ENCODE measurements at places on chromosomes 1 and 21.

GRCh38 chr1:228478912-228479711 is 8.1 kb upstream of the RNF187 start:
- no peak for DNase-seq

DNA sequence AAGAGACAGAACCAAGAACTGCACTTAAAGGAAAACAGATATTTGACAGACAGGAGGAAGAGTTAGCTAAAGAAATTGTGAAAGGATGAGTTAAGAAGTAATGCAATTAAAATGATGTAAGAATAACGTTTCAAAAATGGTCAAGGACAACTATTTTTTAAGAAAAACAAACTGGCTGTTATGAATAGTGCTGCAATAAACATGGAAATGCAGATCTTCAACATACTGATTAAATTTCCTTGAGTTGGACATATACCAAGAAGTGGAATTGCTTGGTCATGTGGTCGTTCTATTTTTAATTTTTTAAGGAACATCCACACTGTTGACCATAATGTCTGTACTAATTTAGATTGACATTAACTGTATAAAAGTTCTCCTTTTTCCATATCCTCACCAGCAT is 23.1 kb upstream of the PHTF1 start:
- DNase-seq = no peak

- no peak for DNase-seq
These were observed 10.4 kb downstream of the MYOG start for GRCh38 chr1:203075236-203076030.

- no peak for DNase-seq
These were observed 13.2 kb upstream of the CSF1 start for GRCh38 chr1:109897259-109897955.

GRCh38 chr21:36688324-36688723 is 10.6 kb upstream of the SIM2 start:
- DNase-seq = no peak

GRCh38 chr1:33211972-33212371 is 30.1 kb upstream of the TRIM62 start:
- no peak for DNase-seq

DNA sequence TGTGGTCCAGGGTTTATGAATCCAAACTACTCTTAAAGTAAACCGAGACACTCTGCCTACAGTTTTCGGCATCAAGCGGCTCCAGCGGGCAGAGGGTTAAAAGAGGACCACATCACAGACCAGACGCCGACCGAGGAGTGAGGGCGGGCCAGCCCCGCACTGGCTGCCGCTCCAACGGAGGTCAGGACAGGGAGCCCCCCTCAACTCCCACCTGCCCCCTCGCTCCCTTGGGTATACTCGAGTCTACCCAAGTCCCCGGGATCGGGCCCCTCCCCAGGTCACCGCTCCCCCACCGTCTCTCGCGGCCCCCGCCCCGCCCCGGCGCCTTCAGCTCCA is 312 bp downstream of the ARNT start:
- no peak for DNase-seq

- no peak for DNase-seq
These were observed 310.1 kb downstream of the PAPPA2 start for GRCh38 chr1:176773038-176773437.

GRCh38 chr1:115337633-115338456 is at the start of gene NGF:
Gene NGF (minus strand): TSS chr1:115338249. CDS start chr1:115286795, 51,454 bp downstream.
- DNase-seq = no peak

DNA sequence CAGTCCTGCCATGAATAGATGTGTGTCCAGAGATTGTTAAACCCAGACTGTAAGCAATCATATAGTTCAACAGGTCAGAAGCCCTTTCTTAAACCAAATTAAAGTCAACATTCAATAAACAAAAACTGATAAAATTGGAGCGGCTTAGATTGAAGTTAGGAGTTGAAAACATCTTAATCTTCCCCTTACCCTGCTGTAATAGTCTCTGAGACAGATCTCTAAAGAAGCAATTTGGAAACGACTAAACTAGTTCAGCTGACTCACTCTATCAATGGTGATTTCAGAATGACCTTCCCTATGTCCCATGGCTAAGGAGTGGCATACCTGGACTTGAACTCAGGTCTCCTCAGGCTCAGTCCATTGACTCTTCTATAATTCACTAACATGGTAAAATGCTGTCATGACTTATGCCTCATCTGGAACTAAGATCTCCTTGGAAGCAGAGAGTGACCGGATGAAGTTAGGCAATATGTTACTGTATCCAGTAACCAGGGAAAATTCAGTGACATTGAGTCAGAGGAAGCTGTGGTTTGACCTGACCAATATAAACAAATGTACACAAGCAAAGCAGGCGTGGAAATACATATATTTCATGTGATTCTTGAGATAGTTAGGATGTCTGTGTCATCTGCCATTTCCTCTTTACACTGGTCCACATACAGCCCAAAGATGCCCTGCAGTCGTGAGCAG is 30.1 kb downstream of the SGIP1 start:
- DNase-seq = no peak

GRCh38 chr1:241412646-241413045 is 55.6 kb upstream of the RGS7 start:
- no peak for DNase-seq

DNA sequence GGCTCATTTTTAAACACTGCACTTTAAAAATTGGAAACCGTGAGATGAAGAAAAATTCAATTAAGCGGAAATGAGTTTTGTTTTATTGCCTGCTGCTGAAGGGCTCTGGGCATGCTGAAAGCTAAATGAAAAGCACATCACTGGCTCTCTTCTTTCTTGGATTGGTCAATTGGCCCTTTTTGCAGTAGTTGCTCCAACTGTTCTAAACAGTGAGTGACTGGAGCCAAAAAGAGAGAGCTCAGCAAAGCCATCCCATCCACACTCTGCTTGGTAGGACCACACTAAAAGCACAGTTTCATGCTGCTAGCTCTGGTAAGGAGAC is 48.1 kb downstream of the LHX4 start:
- no peak for DNase-seq

DNA sequence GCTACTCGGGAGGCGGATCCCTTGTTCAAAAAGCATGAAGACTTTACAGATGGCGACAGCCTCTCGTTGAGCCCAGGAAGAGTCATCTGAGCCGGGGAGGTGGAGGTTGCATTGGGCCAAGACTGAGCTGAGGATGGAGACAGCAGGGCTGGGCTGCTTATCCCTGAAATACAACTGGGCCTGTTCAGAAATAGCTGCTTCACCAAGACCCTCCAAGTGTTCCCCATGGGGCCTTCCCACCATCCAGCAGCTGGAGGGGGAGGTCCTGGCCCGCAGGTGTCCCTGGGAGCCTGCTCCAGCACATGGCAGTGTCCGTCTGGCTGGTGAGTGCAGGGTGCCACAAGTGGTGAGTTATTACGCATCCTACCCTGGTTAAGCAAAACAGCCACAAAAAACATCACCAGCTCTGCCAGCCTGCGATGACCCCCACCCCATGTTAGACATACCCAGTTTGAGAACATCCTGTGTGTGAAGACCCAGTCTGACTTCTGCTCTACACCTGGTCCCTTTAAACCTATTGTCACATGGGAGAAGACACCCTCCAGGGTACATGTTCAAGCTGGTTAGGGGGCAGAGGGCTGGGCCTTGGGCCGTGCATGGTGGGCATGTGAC is 93.1 kb upstream of the TMPRSS2 start:
- DNase-seq = no peak

DNA sequence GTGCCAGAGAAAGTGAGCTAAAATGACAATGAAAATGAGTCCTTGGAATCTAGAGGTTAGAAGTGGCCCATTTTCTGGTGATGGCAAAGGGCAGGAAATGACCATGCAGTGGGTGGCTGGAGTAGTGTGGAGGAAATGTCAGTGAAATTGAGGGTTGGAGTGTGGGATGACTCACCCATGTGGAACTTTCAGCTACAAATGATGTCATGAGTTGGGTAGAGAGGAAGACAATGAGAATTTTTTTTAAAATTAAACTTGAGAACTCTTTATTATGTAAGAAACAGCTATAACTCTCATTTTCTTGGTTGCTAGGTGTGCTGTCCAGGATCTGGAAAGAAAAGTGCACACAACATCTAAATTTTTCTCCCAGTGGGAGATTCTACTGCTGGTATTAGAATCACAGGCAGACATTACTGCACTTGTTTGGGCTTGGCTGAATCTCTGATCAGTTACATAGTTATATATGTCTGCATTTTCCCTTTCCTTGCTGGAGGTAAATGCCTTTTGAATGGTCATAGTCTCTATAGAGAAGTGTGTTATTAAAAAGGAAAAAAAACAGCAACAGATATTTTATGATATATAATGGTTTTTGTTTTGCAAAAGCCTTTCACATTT is 56.8 kb upstream of the GNG12 start:
- DNase-seq = no peak

- no peak for DNase-seq
These were observed 177.2 kb upstream of the C8B start for GRCh38 chr1:57142999-57143398.

DNA sequence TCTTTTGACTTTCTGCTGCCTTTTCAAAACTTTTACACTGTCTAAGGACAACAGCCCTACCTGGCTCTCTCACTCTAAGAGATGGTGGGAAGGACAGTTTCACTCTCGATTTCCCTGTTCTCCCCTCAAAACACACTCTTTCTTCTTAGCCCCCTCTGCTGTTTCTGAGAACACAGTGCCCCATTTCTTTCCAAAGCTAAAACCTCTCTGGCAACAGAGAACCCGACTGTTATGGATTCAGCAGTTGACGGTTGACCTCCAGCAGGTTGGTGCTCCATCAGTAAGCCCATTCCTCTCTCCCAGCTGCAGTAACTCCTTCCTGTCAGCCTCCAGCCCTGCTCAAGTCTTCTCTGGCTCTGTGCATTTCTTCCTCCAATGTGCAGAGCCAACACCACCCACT is 88.2 kb upstream of the ABCD3 start:
- DNase-seq = no peak

GRCh38 chr1:161763522-161764098 is 2.5 kb upstream of the ATF6 start:
- DNase-seq = no peak

DNA sequence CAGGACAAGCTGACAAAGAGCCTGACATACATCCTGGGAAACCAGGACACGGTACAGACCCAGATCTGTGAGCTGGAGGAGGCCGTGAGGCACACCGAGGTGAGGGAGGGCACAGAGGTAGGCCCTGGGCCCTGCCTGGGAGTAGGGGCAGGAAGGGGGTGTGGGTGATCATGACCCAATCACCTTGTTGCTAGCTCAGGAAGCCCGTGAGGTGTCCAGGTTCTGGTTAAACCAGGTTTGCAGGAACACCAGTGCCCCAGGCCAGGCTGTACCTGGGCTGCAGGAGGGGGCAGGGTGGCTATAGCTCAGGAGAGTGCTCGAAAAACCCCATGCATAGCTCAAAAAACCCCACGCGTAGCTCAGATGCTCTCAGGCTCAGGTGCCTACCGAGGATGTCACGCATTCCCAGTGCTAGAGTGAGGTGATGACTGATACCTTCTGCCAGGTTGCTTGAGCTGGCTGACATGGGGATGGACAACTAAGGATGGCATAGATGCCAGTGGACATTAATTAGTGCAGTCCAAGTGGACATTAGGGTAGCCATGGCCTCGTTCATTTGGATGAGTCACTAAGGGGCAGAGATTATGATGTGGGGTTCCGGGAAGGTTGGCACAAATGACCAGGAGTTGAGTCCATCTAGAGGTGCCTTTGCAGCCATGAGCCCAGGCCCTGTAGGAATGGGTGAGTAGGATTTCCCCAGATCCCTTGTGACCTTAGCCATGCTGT is 3.7 kb downstream of the TRIM46 start:
- no peak for DNase-seq

- DNase-seq = no peak
These were observed 605.9 kb downstream of the NPHP4 start for GRCh38 chr1:5386371-5386770.

DNA sequence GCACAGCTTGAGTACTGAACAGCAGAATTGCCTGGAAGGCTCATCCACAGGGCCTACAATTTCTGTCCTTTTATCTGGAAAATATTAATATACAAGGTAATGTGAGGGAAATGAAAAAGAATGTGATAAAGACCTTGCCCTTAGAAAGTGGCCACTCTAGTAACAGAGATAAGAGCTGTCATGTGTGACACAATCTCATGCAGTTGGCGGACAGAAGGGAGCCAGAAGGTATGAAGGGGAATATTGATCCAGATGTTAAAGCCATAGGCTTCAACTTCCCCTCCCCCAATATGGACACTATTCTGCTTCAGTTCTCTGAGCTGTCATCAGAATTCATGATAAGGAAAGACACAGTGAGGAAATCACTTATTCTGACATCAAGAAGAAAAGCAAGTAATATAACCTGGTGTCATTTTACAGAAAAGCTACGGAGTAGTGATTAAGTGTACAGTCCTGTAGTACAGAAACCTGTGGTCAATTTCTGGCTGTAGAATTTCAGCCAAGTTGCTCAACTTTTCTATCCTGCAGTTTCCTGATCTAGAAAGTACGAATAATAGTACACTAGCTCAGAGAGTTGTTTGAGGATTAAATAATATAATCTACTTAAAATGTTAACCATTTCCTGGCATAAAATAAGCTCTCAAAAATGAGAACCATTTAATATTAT is 572.1 kb downstream of the DPYD start:
- no peak for DNase-seq

DNA sequence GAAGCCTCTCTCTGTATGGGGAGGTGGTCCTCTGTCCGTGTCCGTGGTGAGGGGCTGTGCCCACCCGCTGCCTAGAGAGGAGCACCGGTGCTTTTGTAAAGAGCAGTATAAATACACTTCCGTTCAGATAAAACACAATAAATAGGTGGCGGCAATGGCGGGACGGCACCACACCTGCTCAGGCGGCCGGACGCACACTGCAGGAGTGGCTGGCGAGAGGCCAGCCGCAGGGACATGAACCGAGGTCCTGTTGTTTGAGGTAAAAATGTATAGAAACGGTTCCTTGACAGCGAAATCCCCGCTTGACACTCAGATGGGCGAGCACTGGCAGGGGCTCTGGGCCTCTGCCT is 40.8 kb downstream of the KRTAP10-1 start:
- no peak for DNase-seq

- no peak for DNase-seq
These were observed 8.5 kb upstream of the IPO9 start for GRCh38 chr1:201820413-201820812.

DNA sequence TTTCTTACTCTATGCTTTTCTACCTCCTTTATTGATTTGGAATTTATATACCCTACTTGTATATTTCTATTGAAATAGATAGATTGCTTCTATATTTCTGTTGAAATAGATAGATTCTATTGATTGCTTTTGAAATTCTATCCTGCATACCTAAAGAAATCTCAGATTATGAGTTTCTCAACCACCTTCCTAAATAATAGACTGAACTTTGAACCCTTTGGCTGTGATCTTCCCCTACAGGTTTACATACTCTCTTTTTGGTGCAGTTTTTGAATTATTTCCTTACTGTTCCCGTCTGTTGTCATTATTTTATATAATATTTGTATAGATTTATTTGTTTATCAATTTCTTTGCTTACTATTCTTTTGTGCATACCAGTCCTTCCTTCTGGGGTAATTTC is 20.4 kb upstream of the CSF3R start:
- DNase-seq = no peak

- DNase-seq = no peak
These were observed 33.9 kb upstream of the SELENON start for GRCh38 chr1:25765923-25766589.

- DNase-seq = no peak
These were observed 21.9 kb downstream of the CLCA2 start for GRCh38 chr1:86445919-86446318.
